ENCODE measurements at places on chromosomes 6 and 20.

- no peak for DNase-seq
These were observed 4.0 kb downstream of the BLTP3A start for GRCh38 chr6:34795836-34796425.

DNA sequence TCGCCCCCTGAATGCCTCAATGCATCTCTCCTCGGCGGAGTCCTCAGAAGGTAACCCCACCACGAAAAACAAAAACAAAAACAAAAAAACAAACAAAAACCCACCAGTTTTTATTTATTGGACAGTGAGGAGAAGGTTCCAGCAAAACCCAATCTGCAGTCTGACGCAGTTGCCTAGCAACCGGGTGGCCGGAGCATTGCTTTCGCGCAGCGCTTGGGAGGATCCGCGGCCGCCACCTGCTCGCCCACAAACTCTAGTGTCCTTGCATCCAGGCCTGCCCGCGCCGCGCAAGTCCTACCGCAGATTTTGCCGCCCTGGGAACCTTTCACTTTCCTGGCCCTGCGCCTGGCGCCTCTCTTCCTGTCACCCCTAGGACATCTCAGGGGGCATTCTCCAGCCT, 17.6 kb downstream of the TFAP2B start:
- DNase-seq, result no peak

GRCh38 chr6:94645191-94645590, 932.1 kb upstream of the MANEA start:
- no peak for DNase-seq

DNA sequence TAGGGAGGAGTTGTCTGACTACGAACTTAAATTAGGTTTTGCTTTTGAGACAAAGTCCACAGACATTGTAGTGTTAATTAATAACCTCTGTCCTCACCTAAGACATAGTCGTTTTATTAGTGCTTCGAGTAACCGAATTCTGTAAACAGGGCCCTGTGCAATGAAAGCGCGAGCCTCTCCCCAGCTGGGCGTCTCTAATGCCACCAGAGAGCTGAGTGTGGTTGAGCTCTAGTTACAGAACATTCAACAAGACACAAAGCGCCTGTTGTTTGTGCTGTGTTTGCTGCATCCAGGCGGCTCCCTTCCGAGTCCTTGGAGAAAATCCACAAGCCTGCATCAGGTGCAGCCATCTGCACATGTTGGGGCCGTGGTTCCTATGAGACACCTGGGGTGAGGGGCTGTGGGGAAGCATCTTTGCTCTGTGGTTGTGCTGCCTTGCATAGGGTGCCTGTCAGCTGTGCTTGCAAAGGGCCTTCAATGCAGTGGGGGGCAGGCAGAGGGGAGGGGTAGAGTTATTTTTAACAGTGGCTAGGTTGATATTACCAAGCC, 63.9 kb downstream of the CD164 start:
- no peak for DNase-seq

DNA sequence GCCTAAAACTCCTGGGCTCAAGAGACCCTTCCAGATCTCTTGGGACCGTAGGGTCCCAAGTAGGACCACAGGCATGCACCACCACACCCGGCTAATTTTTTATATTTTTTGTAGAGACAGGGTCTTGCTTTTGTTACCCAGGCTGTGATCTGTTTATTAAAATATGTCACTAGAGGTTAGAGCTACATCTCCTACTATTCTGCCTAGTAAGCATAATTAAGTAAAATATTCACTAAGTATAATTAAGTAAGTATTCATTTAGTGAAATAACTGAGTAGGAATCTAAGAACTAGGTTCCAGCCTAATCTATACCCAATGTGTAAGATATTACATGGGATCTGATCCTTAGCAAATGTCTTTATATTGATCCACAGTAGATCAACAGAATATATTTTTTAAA, 40.2 kb upstream of the GCM1 start:
- no peak for DNase-seq

DNA sequence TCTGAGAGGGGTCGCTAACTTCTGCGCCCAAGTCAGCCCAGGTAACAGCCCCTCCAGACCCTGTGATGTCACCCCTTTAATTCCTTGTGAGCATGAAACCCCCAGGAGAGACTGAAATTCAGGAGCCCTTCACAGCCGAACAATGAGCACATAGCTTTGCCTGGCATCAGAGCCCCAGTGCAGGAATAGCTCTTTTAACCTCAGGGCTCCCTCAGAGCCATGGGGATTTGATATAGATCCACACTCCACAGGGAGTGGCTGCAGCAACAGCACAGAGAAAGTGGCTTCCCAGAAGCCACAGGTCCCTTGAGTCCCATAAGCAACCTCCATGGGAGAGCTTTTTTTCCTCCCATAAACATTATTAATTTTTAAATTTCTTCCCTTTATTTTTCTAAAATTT, 150.0 kb upstream of the MARCKS start:
- no peak for DNase-seq

DNA sequence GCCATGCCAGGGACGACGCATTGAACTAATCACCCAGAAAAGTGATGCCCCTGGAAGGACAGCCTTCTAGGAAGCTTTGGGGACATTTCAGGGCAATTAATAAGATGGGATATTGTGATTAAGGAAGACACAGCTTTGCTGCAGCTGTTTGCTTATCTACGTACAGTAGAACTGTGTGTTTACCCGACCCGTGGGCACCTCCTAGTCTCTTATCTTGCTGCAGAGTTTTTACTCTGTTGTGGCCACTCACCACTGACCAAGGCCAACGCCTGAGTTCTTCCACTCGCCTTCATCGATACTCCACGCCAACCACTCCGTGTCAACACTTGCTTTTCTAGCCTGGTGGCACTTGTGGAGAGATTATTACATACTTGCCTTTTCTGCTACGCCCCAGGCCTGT, 105.9 kb upstream of the MLN start:
- no peak for DNase-seq

DNA sequence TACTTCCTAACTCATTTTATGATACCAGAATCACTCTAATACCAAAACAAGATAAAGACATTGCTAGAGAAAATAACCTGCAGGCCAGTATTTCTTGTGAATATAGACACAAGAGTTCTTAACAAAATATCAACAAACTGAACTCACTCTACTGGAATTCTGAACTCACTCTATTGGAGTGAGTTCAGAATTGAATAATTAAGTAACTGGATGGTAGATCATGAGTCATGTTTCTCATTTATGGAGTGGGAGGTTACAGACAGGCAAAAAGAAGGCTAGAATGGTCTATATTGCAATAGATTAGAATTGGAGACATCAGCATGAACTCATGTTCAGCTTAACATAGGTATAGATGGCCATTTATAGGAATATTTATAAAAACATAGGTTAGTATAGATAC, 26.6 kb upstream of the C6orf58 start:
- DNase-seq, result no peak

- no peak for DNase-seq
These were observed 61.9 kb upstream of the CITED2 start for GRCh38 chr6:139436200-139436956.

DNA sequence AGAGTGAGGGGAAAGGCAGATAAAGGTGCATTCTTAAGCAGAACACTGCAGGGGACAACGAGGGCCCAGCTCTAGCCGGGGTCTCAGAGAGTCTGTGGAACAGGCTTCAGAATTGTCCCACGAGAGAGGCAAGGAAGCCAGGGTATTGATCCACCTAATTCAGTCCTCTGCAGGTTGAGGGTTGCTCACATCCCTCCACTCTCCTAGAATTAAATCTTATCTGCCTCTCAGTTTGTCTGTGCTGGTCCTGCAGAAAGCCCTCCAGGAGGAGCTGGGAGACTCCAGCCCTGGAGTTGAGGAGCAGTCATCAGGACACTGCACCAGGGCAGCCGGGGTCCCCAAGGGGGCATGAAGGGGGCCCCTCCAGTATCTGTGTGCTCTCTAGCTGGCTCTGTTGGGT, 39.1 kb downstream of the SLC24A3 start:
- DNase-seq, result no peak

DNA sequence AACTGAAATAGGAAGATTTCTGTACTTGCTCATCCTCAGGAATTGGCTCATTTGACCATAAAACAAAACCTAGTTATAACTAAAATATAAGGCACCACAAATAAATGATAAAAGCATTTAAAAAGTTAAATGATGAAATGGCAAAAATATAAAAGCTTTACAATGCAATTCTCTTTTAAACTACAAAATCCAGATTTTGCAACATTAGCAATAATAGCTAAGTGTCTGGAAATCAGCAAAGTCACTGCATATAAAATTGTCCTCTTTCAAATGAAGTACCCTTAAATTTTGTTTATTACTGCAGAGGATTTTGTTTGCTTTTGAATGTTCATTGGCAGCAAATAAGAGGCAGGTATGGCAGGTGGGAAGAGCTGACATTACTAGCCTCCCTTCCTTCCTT, 270.4 kb upstream of the RSPO3 start:
- DNase-seq, result no peak

DNA sequence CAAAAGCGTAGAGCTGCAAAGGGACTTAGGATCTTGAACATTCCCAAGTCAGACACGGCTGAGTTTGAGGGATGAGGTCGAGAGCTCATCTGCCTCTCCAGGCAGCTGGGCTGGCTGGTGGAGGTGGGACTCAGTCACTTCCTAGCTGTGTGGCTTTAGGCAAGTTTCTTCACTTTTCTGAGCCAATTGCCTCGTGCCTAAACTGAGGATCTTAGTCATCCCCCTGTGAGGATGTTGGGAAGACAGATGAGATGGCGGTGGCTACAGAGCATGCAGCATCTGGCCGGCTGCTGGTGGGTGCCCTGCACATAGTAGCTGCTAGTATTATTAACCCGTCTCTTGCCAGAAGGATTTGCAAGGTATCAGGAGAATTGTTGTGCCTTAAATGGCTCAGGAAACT, 27.5 kb downstream of the TFAP2C start:
- no peak for DNase-seq

- no peak for DNase-seq
These were observed 445.7 kb downstream of the CDC5L start for GRCh38 chr6:44833248-44833647.

- no peak for DNase-seq
These were observed 13.8 kb upstream of the SIRT5 start for GRCh38 chr6:13560651-13561044.

- DNase-seq, result no peak
These were observed 107.0 kb upstream of the BMP2 start for GRCh38 chr20:6660441-6660840.

GRCh38 chr20:53723621-53724020, 130.0 kb upstream of the ZNF217 start:
- DNase-seq, result no peak

DNA sequence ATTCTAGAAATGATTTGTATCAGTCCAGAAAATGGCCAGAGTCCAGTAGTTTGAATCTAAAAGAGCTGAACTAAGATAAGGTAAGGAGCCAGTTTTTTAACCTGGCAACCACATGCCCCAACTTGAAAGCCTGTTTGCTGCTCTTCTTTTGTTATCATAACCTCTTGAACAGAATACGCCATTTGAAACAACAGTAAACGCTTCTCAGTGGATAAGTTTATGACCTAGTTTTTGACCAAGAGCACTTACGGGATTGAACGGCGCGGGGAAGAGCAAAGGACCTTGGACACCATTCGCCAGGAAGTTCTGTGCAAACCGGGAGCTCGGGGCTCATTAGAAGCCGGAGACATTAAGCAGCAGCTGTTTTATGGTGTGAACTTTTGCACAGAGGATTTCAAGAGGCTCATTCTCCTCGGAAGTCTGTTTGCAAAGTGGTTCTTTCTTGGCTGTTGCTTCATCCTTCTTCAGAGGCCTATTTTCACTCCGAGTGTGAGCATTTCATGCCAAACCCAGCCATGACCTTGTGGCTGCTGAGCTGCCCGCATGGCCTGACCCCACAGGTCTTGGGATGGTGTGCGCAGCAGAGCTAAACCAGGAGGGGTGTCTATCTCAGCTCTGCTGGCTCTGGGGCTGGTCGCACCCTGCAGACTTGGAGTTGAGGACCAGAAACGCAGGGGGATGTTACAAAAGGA, 215.1 kb downstream of the SOX4 start:
- no peak for DNase-seq

DNA sequence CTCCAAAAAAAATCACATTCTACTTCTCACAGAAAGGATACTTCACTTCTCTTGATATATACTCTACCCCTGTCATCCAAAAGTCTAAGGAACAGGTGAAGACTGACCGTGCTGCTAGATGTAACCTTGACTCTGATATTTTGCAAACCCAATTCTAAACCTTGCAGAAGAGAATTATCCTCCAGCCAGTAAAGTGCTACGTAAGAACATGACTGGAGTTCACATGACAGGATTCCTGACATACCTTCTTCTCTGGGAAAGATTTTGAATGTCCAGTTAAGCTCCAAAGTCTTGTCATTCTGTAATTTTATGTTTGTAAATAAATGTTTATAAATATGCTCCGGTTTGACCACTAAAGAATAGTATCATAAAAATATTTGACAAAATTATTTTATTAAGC, 35.8 kb downstream of the BTBD9 start:
- DNase-seq, result no peak

DNA sequence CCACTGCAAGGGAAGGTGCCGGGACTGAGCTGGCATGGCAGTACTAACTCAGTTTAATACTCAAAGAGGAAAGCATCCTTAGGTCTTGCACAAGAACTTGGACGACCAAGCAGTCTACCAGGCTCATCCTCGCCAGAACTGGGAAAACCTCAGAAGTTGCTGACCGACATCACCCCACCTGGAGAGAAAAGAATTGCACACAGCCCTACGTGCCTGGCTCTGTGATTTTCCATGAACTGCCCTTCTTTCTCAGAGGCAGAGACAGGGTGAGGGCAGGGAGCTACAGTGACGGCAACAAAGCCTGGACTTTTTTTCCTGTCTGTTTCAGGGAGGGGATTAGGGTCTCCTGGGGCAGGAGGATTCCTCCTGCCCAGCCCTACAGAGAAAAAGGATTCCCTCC, 8.0 kb downstream of the JAG1 start:
- DNase-seq, result no peak

- no peak for DNase-seq
These were observed 29.1 kb downstream of the NUP153 start for GRCh38 chr6:17677602-17678001.

GRCh38 chr20:58168843-58169242, 59.6 kb downstream of the ANKRD60 start:
- DNase-seq, result no peak

DNA sequence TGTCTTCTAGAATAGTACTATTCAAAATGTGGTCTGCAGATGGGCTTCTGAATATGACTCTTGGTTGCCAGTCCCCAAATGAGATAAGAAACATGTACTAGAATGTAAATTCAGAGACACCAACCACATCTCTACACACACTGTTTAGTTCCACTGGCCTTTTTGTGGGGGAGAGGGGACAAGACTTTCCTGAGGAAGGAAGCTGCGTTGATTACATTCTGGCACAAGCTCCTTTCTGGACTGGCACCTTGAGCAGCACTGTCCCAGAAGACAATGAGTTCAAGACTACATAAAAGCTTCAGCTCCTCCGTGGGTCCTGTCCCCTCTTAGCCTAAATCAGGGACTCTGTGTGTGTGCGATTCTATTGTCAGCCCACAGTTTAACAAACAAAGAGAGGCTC, 6.9 kb upstream of the IYD start:
- no peak for DNase-seq

DNA sequence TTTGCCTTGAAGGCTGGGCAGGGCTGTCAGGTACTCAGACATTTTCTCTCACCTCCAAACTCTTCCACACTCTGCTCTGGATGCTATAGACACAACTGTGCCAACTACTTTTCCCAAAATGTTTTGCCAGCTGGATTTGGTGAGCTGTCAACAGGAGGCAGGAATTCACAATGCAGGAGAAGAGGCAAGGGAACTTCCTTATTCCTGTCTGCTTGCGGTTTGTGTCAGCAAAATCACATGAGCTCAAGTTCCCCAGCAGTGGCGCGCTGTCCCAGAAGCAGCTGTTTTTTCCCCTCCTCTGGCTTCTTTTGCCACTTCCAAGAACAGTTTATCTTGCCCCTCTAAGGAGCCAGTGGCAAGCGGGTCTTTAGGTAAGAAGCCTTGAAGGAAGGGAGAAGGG, 608.2 kb downstream of the PRKN start:
- DNase-seq, result no peak

GRCh38 chr20:55417836-55418235, 587.5 kb downstream of the CBLN4 start:
- DNase-seq, result no peak

Measured in thoracic aorta (tissue), 2 donors.